K562 (cell line): ENCODE measurements at places on chromosomes 2 and 18. TPM values are rescaled to one million over a fixed set of nuclear protein-coding genes. Genes with fewer than 3 reads are reported as not detected.

DNA sequence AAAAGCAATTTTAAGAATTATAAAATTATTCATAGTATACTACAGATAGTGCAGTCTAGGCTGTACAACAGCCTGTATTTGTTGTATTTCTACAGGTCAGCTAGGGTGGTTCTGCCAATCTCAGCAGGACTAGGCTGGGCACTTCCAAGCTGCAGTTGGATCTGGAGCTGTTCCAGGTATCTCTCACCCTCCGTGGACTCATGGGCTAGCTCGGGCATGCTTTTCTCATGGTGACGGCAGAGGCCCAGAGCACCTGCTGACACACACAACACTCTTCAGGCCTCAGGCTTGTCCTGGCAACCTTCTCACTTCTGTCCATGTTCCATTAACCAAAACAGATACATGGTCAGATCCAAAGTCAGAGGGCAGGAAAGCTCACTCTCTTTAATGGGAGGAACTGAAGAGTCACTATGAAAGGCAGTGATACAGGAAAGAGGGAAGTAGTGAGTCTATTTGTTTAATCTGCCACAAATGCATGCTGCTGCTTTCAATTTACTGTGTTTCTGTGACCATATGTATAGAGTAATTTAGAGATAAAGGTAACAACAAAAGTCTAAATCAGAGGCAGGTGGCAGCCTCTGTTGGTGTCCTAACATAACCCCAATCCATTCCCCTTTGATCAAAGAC, 462.4 kb upstream of the ACVR2A start:
- no peaks in the 10 kb centered on the region for H3K27me3 ChIP-seq
- no peaks in the 10 kb centered on the region for H3K36me3 ChIP-seq
- H3K4me1 ChIP-seq = no peaks in the 10 kb centered on the region
- no peak overlapping the region for H3K4me3 ChIP-seq
- H3K27ac ChIP-seq = no peak overlapping the region

GRCh38 chr2:239330836-239331235, 70.0 kb downstream of the HDAC4 start:
- H3K27ac ChIP-seq = no peak overlapping the region
- H3K36me3 ChIP-seq = no peaks in the 10 kb centered on the region
- peaks cover 2% of the 10 kb centered on the region; the same call in 1 of the 3 replicates for H3K4me1 ChIP-seq
- no peak for DNase-seq
- no peak overlapping the region for H3K4me3 ChIP-seq
- no peaks in the 10 kb centered on the region for H3K27me3 ChIP-seq

The LRP1B gene
- not detected in 2 replicates for polyA plus RNA-seq

DNA sequence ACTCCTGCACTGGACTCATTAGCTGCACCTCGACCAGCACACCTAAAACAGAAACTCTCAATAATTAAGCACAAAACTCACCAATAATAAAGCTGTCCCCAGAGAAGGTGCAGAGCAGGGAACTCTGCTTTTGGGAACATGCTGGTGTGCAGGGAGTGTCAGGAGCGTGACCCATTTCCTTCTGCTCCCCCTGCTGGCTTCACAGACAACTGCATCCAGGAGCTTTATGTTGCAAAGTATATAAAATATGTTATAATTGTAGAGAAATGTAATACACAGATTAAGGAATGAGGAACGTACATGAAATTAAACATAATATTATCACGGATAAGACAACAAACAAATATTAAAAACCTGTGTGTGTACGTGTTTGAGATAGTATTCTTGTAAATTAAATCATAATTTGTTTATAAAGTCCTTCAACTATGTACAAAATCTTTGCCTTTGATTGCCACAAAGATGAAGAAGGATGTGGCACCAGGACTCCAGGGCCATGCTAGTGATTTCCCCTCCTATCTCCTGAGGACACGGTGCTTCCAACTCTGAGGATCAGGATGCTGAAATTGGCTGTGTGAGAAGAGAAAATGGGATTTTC, 68.6 kb upstream of the MAL start:
- no peaks in the 10 kb centered on the region for H3K36me3 ChIP-seq
- peaks cover 5% of the 10 kb centered on the region for H3K27me3 ChIP-seq
- no peak overlapping the region for H3K4me3 ChIP-seq
- DNase-seq = peak; percentile 63
- H3K4me1 ChIP-seq = no peaks in the 10 kb centered on the region
- no peak overlapping the region for H3K27ac ChIP-seq

DNA sequence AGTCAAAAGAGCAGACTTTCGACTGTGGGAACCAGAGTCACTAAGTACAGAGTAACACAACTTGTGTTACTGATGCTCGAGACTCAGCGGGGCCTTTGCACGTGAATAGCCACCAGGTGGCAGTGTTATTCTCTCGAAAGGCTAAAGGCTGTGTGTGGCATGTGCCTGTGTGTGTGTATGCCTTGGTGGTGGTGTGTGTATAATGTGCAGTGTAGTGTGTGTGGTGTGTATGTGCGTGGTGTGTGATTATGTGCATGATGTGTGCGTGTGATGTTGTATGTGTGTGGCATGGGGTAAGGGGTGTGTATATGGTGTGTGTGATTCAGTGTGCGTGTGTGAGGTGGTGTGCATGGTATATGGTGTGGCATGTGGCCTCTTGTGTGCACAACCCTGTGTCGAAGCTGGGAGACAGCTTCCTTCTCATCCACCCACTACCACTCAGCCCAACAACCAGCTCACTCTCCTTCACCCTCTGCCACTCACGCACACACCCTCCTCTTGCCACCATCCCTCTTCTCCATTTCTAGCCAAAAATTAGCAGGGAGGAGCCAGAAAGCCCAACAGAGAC, 83.0 kb upstream of the ZNF532 start:
- no peaks in the 10 kb centered on the region for H3K27me3 ChIP-seq
- H3K4me1 ChIP-seq = no peaks in the 10 kb centered on the region
- H3K36me3 ChIP-seq = no peaks in the 10 kb centered on the region
- no peak overlapping the region for H3K27ac ChIP-seq
- no peak overlapping the region for H3K4me3 ChIP-seq
- peak; percentile 43 for DNase-seq

DNA sequence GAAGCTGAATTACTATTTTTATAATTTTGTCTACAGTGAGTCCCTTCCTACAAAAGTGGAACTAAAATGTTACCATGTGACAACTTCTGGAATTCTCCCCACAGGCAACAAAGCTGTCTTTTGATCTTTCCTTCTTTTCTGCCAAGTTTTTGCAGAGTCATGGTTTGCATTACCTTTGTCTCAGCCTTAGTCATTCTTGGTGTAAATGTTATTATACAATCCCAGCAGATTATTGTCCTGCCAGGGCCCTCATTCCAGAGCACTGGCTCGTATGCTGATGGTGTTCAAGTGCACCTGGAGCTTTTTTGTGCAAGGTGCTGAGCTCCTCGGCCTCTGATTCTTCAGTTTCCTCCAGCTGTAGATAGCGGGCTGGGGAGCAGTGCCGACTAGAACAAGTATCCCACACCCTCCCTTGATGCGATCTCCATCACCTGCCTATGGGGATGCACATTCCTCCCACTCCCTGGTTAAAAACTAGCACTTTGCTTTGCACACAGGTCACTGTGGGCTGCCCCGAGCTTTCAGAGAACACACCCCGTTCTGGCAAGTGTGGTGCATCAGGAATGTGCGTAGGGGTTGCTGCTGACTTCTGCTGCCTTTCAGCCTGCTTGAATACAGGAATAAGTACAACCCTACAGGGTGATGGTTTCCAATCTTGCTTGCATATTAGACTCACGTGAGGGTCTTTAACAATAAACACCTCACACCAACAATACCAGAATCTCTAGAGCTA, 263.6 kb downstream of the RNF144A start:
- no peak for DNase-seq
- H3K36me3 ChIP-seq = no peaks in the 10 kb centered on the region
- no peaks in the 10 kb centered on the region for H3K4me1 ChIP-seq
- no peaks in the 10 kb centered on the region for H3K27me3 ChIP-seq
- no peak overlapping the region for H3K4me3 ChIP-seq
- no peak overlapping the region for H3K27ac ChIP-seq

GRCh38 chr2:12087671-12088380, 341.4 kb downstream of the LPIN1 start:
- H3K27me3 ChIP-seq = no peaks in the 10 kb centered on the region
- no peak for DNase-seq
- no peak overlapping the region for H3K4me3 ChIP-seq
- H3K36me3 ChIP-seq = no peaks in the 10 kb centered on the region
- peaks cover 3% of the 10 kb centered on the region; the same call in 2 of the 3 replicates for H3K4me1 ChIP-seq

The ALLC gene
- polyA plus RNA-seq = not detected in 2 replicates

The MAB21L4 gene
- polyA plus RNA-seq = 0.03 TPM in 1 of 2 replicates, not detected in the other

GRCh38 chr2:7031547-7032245, 114.5 kb downstream of the RNF144A start:
- H3K4me1 ChIP-seq = peaks cover 3% of the 10 kb centered on the region; the same call in 1 of the 2 replicates
- H3K36me3 ChIP-seq = no peaks in the 10 kb centered on the region; the same call in 2 of the 3 replicates
- no peaks in the 10 kb centered on the region for H3K27me3 ChIP-seq
- no peak for DNase-seq
- no peak overlapping the region for H3K4me3 ChIP-seq

DNA sequence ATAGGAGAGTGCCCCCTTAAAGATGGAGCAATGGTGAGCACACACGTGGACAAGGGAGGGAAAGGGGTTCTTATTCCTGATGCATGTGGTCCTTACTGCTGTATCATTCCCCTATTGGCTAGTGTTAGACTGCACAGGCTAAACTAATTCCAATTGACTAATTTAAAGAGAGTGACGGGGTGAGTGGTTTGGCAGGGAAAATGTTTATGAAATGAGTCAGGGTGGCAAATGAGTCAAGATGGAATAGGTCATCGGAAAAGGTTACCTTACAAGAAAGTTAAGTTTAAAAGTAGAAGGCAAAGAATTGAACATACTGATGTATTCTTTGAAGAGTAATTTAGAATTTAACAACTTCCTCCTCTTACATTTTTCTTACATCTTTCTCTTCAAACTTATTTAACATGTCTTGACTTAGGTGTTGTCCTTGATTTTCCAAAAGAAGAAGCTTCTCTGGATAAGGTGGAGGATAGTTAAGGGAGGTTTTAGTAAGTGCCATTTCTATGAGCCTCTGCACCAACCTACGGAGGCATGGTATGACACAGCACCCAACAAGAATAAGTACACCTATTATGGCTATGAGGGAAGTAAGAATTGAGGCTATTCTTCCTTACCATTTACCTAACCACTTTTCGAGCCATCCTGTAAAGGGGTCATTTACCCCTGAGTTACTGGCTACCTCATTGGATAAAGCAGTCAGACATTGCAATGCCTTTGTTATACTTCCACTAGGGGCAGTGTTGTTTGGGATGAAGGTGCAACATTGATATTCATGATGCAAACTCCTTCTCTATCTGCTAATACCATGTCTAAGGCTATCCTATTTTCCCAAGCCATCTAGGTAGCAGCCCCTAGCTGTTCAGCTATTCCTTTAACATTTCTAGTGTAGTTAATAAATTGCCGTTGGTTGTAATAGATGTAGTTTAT, 1345.8 kb upstream of the LRRTM1 start:
- H3K4me3 ChIP-seq = no peak overlapping the region
- H3K27ac ChIP-seq = no peak overlapping the region
- no peaks in the 10 kb centered on the region for H3K4me1 ChIP-seq
- no peaks in the 10 kb centered on the region for H3K36me3 ChIP-seq

- H3K27me3 ChIP-seq = no peaks in the 10 kb centered on the region
- H3K4me1 ChIP-seq = no peaks in the 10 kb centered on the region
- H3K4me3 ChIP-seq = no peak overlapping the region
- DNase-seq = no peak
- no peaks in the 10 kb centered on the region for H3K36me3 ChIP-seq
These were observed 171.1 kb upstream of the MC4R start for GRCh38 chr18:60543646-60544045.

The LRRC30 gene
- not detected in 2 replicates for polyA plus RNA-seq

DNA sequence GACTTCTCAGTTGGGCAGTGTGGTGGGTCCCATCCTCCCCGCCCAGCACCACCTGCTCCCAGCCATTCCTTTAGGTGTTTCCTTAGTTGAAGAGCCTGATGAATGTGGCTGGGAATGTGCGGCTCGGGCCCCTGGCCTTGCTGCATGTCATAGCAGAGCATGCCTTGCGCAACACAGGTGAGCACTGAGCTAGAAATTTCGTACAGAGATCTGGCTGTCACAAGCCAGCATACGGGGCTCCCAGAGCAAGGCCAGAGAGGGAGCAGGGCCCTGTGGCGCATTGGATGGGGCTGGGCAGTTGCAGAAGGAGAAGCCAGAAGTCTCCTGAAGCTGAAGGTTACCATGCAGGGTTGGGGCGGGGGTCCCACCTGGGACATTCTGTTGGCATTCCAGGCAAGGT, 129.7 kb downstream of the WDSUB1 start:
- no peaks in the 10 kb centered on the region; the same call in 1 of the 3 replicates for H3K27me3 ChIP-seq
- peaks cover 4% of the 10 kb centered on the region; the same call in 1 of the 2 replicates for H3K4me1 ChIP-seq
- no peaks in the 10 kb centered on the region for H3K36me3 ChIP-seq
- H3K4me3 ChIP-seq = no peak overlapping the region
- no peak for DNase-seq

DNA sequence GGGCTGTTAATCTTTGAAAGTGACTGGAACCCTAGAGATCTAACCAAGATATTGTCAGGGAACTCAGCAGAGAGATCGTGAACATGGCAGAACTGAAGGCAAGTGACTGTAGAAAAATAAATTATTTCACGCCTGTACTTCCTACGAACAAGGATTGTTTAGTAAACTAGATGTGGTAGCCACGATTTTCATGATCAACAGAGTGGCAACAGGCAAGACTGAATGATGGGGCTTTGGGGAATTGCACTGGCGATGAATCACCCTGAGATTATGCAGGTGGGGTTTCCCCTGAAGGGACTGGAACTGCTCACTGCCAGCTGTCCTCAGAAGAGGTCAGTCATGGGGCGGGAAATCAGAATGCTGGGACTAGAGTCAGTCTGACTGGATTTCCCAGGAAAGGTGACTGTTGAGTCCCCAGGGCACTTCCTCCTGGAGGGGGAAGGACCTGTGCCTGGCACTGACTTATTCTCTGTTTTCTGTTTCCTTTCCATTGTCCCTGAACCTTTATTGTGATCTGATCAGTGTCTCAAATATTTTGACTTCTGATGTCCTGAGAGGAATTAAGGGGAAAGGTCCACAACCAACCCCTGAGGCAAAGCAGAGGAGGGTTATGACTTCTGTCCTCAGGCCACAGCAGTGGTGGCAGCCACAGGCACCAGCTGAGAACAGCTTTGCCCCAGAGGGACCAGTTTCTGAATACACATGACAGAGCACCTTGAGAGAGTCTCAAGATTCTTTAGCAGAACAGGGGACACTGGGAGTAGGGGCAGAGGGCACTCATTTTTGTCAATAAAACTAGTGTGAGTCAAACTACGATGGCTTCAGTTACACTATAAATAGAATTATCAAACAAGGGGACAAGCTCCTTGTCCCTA, 70.0 kb downstream of the NAB1 start:
- no peak for DNase-seq
- no peaks in the 10 kb centered on the region; the same call in 2 of the 3 replicates for H3K4me1 ChIP-seq
- H3K36me3 ChIP-seq = no peaks in the 10 kb centered on the region
- no peaks in the 10 kb centered on the region for H3K27me3 ChIP-seq
- no peak overlapping the region for H3K4me3 ChIP-seq
